ENCODE measurements at places on chromosomes 4 and X. TPM values are rescaled to one million over a fixed set of nuclear protein-coding genes. Genes with fewer than 3 reads are reported as not detected.

PFKFB1 gene
- 0.38 TPM for polyA plus RNA-seq

MAGEC3 gene
- 0.13 TPM for polyA plus RNA-seq

LANCL3 gene
- polyA plus RNA-seq: 0.20 TPM

PNMA5 gene
- 0.07 TPM for polyA plus RNA-seq

VCX3B gene
- polyA plus RNA-seq: not detected

BEND2 gene
- not detected for polyA plus RNA-seq

TLR1 gene
- 5.9 TPM for polyA plus RNA-seq

ADRA2C gene
- polyA plus RNA-seq: 1.2 TPM
